ENCODE measurements at places on chromosomes 4 and X. TPM values are rescaled to one million over a fixed set of nuclear protein-coding genes. Genes with fewer than 3 reads are reported as not detected.
A peak's percentile ranks its signal among the peaks of the same experiment; 100 is the strongest.

The PROM1 gene
- 1.7 TPM for total RNA-seq

The NUDT11 gene
- total RNA-seq: 3.9 TPM

The PRDM5 gene
- 5.7 TPM for total RNA-seq

The APELA gene
- not detected for total RNA-seq

The SPANXN5 gene
- not detected for total RNA-seq

The HOPX gene
- 5.8 TPM for total RNA-seq

The GYG2 gene
- total RNA-seq: 0.22 TPM

The OPRPN gene
- not detected for total RNA-seq

The TIMM17B gene
- 36.0 TPM for total RNA-seq

The TMPRSS11E gene
- not detected for total RNA-seq

The CENPVL3 gene
- not detected for total RNA-seq

The ETDA gene
- not detected for total RNA-seq

The BEX5 gene
- not detected for total RNA-seq

DNA sequence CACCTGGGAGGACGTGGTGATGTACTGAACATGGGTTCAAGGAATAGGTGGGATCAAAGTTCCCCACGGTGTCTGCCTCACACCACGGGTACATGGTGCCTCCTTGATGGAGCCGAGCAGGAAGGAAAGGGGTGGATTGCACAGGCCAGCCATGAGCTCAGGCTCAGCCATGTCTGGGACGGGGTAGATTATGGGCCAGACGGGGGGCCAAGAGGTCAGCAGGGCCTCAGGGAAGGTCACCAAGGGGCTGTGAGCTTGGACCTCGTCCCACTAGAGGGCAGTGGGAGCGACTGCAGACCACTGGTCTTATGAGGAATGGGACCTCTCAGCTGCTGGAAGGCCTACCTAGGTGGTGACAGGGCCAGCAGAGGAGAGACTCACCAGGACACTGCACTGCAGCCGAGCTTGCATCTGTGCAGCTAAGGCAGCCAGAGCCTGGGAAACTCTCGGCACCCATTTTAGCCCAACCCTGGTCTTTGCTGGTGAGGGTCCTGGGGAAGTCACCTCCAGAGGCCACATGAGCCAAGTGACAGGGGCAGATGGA lies 38.4 kb downstream of the JAKMIP1 start:
- H3K36me3 ChIP-seq: no peaks in the 10 kb centered on the region
- no peaks in the 10 kb centered on the region for H3K4me1 ChIP-seq
- H3K27ac ChIP-seq: no peak overlapping the region
- DNase-seq: no peak
- no peaks in the 10 kb centered on the region for H3K27me3 ChIP-seq

GRCh38 chr4:7186516-7187167 lies 5.7 kb upstream of the SORCS2 start:
- peaks cover 9% of the 10 kb centered on the region for H3K27me3 ChIP-seq
- DNase-seq: no peak
- H3K4me1 ChIP-seq: no peaks in the 10 kb centered on the region
- H3K27ac ChIP-seq: no peak overlapping the region
- H3K36me3 ChIP-seq: no peaks in the 10 kb centered on the region
- no peak overlapping the region for H3K4me3 ChIP-seq

GRCh38 chrX:57587062-57587461 lies 4.7 kb upstream of the ZXDB start:
- H3K36me3 ChIP-seq: no peaks in the 10 kb centered on the region
- H3K27ac ChIP-seq: no peak overlapping the region
- peaks cover 6% of the 10 kb centered on the region for H3K4me1 ChIP-seq
- DNase-seq: no peak
- no peak overlapping the region for H3K4me3 ChIP-seq

DNA sequence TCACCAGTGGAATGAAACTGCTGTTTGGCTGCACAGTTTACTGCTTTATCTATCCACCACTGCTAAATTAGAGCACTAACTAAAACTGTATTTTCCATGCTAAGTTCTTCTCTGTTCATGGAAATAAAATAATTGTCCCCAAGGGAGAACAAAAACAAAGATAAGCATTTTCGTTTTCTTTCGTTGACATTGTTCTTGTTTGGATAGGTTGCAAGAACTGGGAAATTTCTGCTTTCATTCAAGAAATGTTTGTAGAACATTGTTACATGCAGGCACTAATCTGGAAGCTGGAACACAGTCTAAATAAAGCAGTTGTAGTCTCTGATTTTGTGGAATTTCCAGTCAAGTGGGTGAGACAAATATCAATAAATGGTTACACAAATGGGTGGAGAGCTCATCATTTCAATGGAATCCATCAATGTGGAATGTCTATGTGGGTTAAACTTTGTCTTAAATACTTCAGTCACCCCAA lies 5.8 kb upstream of the CXCL8 start:
- no peaks in the 10 kb centered on the region for H3K36me3 ChIP-seq
- DNase-seq: peak; percentile 20
- H3K27me3 ChIP-seq: no peaks in the 10 kb centered on the region
- H3K4me1 ChIP-seq: peaks cover 45% of the 10 kb centered on the region

- DNase-seq: no peak
- no peak overlapping the region for H3K4me3 ChIP-seq
- H3K4me1 ChIP-seq: peaks cover 4% of the 10 kb centered on the region
- H3K36me3 ChIP-seq: no peaks in the 10 kb centered on the region
Observed at GRCh38 chr4:98567611-98568010, 90.8 kb downstream of the TSPAN5 start.

DNA sequence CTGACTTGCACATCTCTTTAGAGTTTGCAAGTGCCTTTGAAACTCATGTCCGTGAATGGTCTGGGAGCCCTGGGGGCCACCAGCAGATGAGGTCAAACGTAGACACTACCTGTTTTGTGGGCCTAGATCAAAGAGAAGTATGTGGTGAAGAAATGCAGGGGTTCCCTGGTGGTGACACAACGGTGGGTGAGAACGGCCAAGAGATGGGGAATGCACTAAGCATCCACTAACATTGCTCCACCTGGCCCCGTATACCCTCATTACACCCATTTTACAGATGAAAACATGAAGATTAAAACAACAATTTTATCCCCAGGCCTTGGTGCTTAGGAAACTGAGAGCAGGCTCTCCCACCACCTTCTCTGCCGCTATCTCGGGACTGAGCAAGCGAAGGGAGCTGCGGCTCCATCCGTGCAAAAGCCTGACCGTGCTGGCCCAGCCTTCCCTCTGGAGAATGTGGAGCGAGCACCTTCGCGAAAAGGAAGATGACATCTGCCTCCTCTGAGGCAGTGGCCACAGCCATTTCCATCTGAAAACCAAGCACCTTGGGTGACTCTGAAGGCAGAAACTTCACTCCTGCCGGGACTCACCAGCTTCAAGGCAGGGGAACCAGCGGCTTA lies 91.9 kb downstream of the EVC2 start:
- H3K4me1 ChIP-seq: no peaks in the 10 kb centered on the region
- H3K36me3 ChIP-seq: peaks cover 4% of the 10 kb centered on the region
- no peak overlapping the region for H3K27ac ChIP-seq

- DNase-seq: no peak
- H3K4me3 ChIP-seq: no peak overlapping the region
- H3K4me1 ChIP-seq: no peaks in the 10 kb centered on the region
Observed at GRCh38 chr4:100060765-100061416, 110.8 kb upstream of the H2AZ1 start.

- no peak overlapping the region for H3K27ac ChIP-seq
- no peaks in the 10 kb centered on the region for H3K27me3 ChIP-seq
- no peak overlapping the region for H3K4me3 ChIP-seq
Observed at GRCh38 chr4:106953036-106953705, 82.9 kb downstream of the DKK2 start.

- H3K4me3 ChIP-seq: no peak overlapping the region
- no peak overlapping the region for H3K27ac ChIP-seq
- no peaks in the 10 kb centered on the region for H3K4me1 ChIP-seq
- no peaks in the 10 kb centered on the region for H3K36me3 ChIP-seq
- DNase-seq: no peak
- no peaks in the 10 kb centered on the region for H3K27me3 ChIP-seq
Observed at GRCh38 chr4:3634894-3635820, 102.9 kb upstream of the LRPAP1 start.

DNA sequence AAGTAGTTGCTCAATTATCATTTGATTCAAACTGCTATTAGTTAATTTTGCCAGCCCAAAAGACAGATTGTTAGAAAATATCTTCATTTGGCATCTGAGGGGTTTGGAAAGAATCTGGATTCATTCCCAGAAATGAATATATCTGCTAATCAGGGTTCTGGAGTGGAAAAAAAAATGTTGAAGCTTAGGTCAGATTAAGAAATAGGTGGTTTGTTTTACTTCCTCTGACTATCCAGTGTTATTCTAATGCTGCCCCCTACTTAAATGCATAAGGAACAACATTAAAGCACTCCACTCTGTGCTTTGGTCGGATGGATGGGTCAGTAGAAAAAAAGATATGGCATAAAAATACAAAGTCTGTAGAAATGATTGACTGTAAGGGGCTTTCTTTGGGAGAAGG lies 89.0 kb downstream of the LUZP4 start:
- no peaks in the 10 kb centered on the region for H3K27me3 ChIP-seq
- peak; percentile 23 for DNase-seq
- no peaks in the 10 kb centered on the region for H3K36me3 ChIP-seq

DNA sequence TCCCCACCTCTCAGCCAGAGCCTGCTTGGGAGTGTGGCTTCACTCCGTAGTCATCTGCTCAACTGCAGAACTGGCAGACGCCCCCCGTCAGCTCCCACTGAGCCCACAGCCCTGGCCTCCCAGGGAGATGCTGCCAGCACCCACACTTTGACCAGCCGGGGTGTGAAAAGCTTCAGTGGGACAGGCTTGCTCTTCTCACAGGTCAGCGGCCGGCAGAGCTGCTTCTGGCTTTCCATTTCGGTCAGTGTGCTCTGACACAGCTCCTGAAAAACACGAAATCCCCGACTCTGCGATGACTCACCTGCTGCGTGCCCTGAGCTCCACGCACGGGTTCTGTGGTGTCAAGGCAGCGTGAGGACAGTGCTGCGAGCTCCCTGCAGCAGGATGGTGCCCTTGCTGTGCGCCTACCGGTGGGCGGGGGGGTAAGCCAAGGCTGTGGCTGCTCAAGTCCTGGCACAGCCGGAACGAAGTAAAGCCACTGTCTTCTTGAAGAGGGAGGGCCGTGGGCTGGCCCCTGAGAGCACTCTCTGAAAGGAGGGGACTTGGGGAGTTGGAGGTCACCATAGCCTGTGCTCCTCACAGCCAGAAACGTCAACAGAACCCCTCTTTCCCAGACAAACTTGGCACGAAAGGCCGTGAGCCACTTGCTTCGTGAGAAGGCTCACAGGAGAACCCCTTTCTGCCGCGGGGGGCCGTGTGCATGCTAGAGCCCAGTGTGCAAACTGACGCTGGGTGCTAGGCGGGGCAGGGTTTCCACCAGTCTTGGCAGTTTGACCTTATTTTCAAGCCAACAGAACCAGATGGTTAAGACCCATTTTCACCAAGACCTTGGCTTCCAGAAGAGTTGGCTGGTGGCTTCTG lies 23.6 kb downstream of the NOP14 start:
- no peak overlapping the region for H3K27ac ChIP-seq
- no peak for DNase-seq
- no peak overlapping the region for H3K4me3 ChIP-seq
- peaks cover 11% of the 10 kb centered on the region for H3K4me1 ChIP-seq
- peaks cover 9% of the 10 kb centered on the region for H3K36me3 ChIP-seq

DNA sequence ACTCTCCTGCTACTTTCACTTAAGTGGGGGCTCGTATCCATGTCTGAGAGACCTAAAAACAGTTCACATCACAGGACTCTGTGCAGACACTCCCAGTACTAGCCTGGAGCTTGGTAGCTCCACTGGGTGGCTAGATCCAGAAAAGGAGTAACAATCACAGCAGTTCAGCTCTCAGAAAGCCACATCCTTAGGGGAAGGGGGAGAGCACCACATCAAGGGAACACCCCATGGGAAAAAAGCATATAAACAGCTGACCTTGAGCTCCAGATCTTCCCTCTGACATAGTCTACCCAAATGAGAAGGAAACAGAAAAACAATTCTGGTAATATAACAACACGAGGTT lies 175.8 kb downstream of the FAM13A start:
- no peak overlapping the region for H3K27ac ChIP-seq
- no peaks in the 10 kb centered on the region for H3K27me3 ChIP-seq
- no peaks in the 10 kb centered on the region for H3K36me3 ChIP-seq
- no peaks in the 10 kb centered on the region for H3K4me1 ChIP-seq

GRCh38 chrX:74340051-74340450 lies 36.1 kb downstream of the ZCCHC13 start:
- no peaks in the 10 kb centered on the region for H3K4me1 ChIP-seq
- peak; percentile 36 for DNase-seq
- H3K27ac ChIP-seq: no peak overlapping the region
- no peaks in the 10 kb centered on the region for H3K36me3 ChIP-seq

- peaks cover 10% of the 10 kb centered on the region for H3K4me1 ChIP-seq
- H3K4me3 ChIP-seq: no peak overlapping the region
- peak overlapping the region; percentile 32 for H3K27ac ChIP-seq
- peak; percentile 90 for DNase-seq
Observed at GRCh38 chrX:72018277-72019112, 107.8 kb downstream of the NHSL2 start.

DNA sequence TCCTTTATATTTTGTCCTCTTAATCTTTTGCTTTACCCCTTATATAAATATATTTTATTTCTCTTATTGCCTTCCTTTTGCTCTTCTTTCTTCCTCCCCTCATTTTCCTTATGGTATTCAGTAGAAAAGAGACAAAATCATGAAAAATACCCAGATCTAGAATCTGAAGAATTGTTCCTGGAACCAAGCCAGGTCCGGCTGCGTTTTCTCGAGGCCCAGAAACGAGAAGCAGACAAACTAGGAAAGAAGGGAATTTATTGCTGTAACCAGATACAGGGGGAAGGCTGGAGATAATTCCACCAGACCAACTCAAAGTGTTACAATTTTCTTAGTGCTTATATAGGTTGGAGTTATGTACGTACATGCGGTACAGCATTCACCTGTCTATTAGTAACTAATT lies 328.7 kb downstream of the GABRG1 start:
- no peaks in the 10 kb centered on the region for H3K27me3 ChIP-seq
- no peak for DNase-seq
- H3K4me1 ChIP-seq: no peaks in the 10 kb centered on the region
- H3K36me3 ChIP-seq: no peaks in the 10 kb centered on the region
- H3K4me3 ChIP-seq: no peak overlapping the region
- H3K27ac ChIP-seq: no peak overlapping the region

DNA sequence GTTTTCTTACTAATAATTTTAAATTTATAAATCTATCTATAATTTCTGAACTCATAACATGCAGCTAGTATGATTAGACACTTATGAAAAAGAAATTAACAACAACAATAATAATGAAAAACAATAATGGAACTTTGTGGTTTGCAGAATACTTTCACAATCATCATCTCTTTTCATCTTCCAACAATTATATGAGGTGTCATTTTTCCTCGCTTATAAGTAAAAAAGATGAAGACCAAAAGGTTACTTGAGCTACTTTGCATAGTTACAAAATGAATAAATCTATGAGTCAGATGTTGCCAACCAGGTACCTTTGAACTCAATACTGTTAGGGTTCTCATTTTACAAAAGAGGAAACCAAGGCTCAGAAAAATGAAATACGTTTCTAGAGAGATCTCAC lies 98.5 kb upstream of the ELOVL6 start:
- no peaks in the 10 kb centered on the region for H3K4me1 ChIP-seq
- H3K4me3 ChIP-seq: no peak overlapping the region
- no peak for DNase-seq
- no peak overlapping the region for H3K27ac ChIP-seq
- no peaks in the 10 kb centered on the region for H3K36me3 ChIP-seq

- no peaks in the 10 kb centered on the region for H3K36me3 ChIP-seq
- no peak overlapping the region for H3K27ac ChIP-seq
- no peak for DNase-seq
- H3K4me3 ChIP-seq: no peak overlapping the region
Observed at GRCh38 chrX:154413142-154413541, 1.8 kb downstream of the TAFAZZIN start.

Data from endothelial cell of umbilical vein (primary cell).